GM20000 (cell line): ENCODE measurements at places on chromosomes 6 and 20.

DNA sequence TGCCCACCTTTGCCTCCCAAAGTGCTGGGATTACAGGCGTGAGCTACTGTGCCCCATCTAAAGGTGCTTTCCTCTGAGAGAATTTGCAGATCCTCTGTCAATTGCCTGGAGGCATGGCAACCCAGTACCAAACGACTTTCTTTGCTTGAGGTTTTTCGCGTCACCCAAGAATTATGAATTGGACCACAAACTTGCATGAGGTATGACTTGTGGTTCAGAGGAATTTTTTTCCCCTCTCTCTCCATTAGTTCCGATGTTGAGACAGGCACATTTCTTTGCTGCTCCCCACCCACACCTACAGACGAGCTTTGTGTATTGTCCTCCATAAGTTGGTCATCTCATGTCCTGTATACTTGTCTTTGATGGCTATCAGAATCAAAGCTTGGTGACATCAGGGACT lies 11.8 kb upstream of the SCAF8 start:
- no peak for DNase-seq

GRCh38 chr20:9228774-9229450 lies 160.0 kb downstream of the PLCB4 start:
- no peak for DNase-seq

GRCh38 chr20:31630187-31630790 lies 7.4 kb upstream of the COX4I2 start:
- DNase-seq: no peak

GRCh38 chr20:41006126-41006935 lies 22.3 kb upstream of the TOP1 start:
- DNase-seq: no peak
